EL (cell line): ENCODE measurements at places on chromosomes 3 and 15.

GRCh38 chr15:74383695-74384565, 16.5 kb upstream of the CYP11A1 start:
- DNase-seq: no peak

DNA sequence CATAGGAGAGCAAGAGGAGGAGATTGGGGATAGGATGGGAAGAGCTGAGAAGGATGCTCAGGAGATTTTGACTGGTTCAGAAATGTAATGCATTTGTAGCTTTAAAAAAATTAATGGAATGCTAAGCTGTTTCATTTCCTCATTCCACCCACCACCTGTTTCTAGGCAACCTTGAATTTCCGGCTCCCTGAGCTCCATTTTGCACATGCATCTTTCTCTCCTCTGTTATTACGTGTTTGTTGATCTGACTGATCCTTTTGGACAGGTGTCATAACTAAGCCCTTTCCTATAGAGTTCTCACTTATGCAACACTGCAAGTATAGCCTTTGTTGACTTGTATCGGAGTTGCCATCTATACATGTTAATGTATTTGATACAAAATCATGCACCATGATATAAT, 4.3 kb downstream of the TMPRSS7 start:
- peak; percentile 66 for DNase-seq

DNA sequence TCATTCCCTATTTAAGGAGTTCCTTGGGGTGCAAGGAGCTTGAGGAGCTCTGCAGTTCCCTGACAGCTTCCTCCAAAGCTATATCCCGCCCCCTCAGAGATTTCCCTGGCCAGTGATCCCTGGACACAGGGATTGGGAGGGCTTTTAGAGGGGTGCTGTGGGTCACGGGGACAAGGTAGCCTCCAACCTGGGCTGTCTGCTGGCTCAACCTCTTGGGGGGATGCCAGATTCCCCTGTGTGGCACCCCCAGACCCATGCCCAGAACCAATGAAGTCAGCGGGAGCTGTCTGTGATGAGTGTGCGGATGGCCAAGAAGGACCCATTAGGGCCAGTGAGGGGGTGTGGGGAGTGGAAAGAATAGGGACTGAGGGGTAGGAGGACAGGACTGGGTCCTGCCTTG, 21.0 kb upstream of the ATP2B2 start:
- DNase-seq: no peak

DNA sequence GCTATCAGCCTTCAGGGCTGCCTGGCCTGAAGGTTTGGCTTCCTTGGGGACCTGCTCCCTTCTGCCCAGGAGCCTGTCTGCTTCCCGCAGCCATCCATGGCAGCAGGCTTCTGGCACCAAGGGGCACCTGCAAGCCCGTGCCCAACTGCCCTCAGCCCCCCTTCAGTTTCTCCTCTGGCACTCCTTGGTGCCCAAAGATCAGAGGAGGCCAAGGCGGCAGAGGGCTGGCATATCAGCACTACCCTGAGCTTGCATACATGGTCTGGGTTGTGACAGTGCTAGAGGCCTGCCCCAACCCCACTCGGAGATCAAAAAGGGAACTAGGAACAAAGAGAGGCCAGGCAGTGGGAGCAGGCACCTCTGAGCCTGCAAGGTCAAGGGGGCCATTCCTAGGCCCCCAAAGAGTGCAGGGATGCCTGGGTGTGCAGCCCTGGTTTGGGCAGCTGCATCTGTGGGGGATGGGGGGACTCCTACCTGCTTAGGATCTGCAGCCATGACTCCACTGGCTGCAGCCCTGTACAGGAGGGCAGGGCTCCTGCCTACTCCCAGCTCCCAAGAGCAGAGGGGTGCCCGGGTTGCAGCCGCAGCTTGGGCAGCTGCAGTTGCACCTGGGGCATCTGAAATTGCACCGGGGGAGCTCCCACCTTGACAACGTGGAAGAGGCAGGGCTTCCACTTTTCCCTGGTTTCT, 76.2 kb upstream of the TP63 start:
- no peak for DNase-seq

DNA sequence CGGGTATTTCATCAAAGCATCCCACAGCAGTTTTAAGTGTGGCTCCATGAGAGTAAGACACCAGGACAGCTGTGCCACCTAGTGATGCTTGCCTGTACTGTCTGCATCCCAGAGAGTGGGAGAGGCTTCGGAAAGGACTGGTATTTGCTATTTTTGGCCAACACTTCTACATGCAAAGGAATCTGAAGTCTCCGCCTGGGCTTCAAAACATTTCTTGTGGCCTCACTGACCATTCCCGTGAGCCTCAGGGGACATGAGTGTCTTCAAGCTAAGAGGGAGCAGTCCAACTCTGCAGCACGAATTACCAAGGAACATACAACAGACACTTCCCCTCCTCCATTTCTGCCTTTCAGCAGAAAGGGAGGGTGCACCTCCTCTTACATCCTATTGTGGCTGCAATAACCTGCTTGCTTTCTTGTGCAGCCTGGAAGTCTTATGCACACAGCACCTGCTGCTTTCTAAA, 177.5 kb downstream of the RORA start:
- peak; percentile 60 for DNase-seq

DNA sequence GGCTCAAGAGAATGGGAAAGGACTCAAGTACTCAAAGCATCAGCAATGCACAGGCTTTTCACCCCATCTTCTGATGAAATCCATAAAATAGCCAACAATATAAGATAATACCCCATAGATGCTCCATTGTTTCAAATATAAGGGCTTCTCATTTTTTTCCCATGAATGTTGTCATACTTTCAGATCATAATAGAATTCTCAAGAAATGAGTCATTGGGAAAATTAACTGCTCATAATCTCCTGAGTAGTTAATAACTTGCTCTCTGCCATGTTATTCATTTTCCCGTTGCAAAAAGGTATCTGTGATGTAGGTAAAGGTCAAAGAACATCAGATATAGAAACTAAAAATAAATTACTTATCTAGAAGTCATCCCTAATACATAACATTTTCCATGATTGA, 121.9 kb downstream of the NSUN3 start:
- peak; percentile 68 for DNase-seq

- DNase-seq: no peak
These were observed 31.2 kb downstream of the GOLGB1 start for GRCh38 chr3:121718205-121718846.

DNA sequence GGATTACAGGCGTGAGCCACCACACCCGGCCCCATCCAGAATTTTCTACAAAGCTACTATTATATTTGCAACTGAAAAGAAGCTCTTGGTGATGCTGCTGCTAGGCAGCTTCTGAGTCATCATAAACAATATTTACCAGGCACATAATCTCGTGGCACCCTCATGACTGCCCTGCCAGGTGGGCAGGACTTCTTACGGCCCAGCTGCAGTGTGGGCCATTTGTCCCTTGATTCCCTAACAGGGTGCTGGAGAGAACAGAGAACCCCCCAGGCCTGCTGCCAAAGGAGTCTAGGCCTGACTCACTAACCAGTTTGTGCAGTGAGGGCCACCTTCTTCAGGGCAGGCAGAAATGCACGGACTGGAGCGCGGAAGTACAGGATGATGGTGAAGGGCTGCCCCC, 4.9 kb downstream of the EPB42 start:
- DNase-seq: no peak

- DNase-seq: peak; percentile 39
These were observed 161.5 kb upstream of the PFN2 start for GRCh38 chr3:150132101-150132749.

DNA sequence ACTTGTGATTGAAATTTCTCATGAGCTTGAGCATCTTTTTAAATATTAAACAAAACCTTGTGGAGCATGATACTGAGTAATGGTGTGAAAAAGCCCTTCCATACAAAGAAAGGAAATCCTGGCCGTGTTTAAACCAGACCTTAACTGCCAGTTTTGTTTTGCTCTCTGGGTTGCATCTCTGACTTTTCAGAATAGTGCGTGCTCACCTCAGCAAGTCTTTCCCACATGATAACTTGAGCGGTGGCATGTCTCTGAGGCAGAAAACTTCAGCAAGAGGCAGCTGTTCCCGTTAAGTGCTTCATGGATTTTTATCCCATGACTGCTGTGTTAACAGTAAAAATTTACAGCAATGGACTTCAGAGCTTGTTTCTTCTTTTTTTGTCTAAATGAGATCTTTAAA, 393.3 kb downstream of the FEZF2 start:
- DNase-seq: no peak

- no peak for DNase-seq
These were observed 121.2 kb downstream of the MEGF11 start for GRCh38 chr15:66132251-66132816.

DNA sequence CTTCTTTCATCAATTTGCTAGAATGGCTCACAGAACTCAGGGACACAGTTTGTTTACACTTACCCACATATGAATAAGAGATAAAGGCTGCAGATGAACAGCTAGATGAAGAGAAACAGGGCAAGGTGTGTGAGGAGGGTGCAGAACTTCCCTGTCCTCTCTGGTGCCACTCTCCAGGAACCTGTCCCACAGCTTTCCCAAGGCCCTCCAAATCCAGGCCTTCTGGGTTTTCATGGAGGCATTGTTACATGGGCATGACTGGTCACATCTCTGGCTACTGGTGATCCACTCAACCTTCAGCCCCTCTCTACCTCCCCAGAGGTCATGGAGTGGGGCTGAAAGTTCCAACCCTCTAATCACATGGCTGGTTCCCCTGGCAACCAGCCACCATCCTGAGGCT, 73.6 kb downstream of the ITGB5 start:
- no peak for DNase-seq

DNA sequence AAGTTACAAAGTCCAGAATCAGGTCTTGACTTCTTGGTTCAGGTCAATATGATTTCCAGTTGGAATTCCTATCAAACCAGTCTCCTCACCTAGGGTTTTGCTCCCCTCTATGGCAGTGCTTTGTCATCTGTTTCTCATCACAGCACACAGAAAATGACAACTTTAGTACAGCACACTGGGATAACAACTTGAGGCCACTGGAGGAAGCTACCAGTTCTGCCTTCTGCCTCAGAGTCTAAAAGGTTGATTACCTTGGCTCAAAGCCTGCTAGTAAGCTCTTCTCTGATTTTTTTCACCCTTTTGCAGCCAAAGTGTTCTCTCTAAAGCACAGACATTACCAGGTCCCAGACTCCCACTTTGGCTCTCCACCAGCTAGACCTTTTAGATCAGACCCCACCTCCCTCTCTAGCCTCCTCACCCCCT, 24.8 kb upstream of the TRIM59 start:
- DNase-seq: no peak

DNA sequence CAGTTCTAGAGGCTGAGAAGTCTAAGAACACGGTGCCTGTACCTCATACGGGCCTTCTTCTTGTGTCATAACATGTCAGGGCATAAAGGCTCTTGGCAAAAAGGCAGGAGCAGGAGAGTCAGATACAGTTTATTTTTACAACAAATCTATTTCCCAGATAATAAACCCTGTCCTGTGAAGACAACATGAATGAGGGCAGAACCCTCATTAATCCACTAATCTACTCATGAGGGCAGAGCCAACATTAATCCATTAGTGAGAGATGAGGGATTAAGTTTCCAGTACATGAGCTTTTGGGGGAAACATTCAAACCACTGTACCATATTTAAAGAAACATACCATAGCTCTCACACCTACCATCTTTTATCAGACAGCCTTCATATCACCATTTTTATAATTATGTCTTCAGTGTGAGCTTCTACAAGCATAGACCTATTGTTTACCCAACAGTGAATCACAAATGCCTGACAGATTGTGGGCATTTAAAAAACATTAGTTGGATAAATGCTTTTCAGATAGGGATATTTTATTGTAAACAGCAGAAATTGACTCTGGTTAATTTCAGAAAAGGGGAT, 645.8 kb downstream of the GRM7 start:
- no peak for DNase-seq

GRCh38 chr3:9216736-9217135, 32.7 kb downstream of the SRGAP3 start:
- no peak for DNase-seq

- no peak for DNase-seq
These were observed 519.7 kb upstream of the FRG2C start for GRCh38 chr3:75144406-75144805.

- peak; percentile 50 for DNase-seq
These were observed 483.2 kb upstream of the TBL1XR1 start for GRCh38 chr3:177680472-177680821.

GRCh38 chr3:145357453-145357852, 803.5 kb downstream of the PLOD2 start:
- DNase-seq: no peak

DNA sequence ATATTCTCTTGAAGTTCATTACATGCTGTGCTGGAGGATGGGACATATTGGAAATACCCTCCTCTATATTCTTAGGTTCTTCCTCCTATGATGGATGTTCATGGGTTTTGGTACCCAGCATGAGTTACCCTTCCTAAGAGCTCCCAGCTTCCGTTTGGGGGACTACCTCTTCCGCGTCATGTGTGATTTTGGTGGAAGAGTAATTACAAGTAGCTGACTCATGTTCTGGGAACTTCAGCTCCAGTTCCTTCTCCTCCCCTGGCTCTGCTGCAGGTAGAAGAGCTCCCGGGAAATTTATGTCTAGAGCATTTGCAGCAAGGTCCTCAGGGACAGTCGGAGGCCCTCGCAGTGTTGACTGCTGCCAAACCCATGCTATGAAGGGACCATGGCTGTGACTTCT, 208.8 kb upstream of the IL12A start:
- peak; percentile 27 for DNase-seq

- no peak for DNase-seq
These were observed 81.5 kb upstream of the CDIN1 start for GRCh38 chr15:36497901-36498300.

DNA sequence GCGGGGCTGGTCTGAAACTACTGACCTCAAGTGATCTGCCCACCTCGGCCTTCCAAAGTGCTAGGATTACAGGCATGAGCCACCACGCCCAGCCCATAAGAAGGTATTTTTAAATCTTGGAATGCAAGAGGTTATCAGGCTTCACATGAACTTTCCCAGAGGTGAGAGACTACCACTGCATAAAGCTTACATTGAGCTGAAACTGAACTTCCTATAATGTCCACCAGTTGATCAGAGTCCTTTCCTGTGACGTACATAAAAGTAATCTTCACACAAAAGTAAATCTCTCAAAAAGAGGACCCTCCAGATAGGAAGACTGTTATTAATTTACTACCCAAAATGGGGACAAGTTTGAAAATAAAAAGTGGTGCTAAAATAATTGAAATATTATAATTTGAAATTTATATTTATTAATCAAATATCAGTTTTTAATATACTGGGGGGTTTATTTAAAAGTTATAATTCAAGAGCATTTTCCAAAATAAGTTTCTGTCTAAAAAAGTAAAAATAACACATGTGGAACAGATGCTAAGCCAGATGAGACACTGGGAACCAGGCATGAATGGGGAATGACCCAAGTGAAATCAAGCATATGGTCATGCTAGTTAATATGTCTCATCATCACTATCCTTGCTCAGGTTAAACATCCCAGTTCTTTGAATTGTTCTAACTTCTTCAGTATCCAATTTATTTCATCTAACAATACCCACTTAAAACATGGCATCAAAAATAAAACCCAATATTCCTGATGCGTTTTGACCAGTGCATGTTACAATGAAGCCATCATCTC, 269.9 kb upstream of the UBE2E2 start:
- DNase-seq: no peak

DNA sequence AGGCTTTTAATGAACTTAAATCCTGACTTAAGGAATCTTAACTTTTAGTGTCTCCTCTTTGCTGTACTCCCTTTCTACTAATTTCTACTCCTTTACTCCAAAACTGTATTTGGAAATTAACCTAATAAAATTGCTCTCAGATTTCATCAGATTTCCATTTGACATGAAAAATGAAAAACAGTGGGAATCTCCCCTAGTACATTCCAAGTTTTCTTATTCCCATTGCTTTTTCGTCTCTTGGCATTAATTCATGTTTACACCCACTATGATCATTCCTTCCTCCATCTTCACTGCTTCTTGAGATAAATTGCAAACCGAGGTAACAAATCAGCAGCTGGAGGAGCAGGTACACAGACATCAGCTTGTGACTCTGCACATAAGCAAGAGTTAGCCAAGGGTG, 208.7 kb downstream of the VGLL3 start:
- no peak for DNase-seq

GRCh38 chr3:190101320-190102011, 19.2 kb downstream of the P3H2 start:
- DNase-seq: peak; percentile 46
